ENCODE measurements at places on chromosomes 3 and 15.

GRCh38 chr15:39154227-39154638 lies 426.6 kb upstream of the THBS1 start:
- no peak for DNase-seq

DNA sequence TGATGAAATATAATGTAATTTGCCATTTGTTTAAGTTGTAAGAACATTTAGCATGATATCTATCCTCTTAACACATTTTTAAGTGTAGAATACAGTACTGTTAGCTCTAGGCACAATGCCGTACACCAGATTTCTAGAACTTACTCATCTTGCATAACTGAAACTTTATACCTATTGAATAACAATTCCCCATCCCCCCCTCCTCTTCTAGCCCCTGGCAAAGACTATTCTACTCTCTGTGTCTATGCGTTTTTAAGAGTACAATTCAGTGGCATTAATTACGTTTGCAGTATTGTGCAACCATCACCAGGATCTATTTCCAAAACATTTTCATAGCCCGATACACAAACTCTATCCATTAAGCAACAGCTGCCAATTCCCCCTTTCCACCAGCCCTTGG lies 261.7 kb downstream of the PLOD2 start:
- no peak for DNase-seq

- no peak for DNase-seq
Measured at GRCh38 chr15:71259866-71260265, 144.6 kb downstream of the THSD4 start.

GRCh38 chr3:41208507-41209220 lies 9.4 kb downstream of the CTNNB1 start:
- DNase-seq, result no peak

GRCh38 chr3:10518506-10519150 lies 13.2 kb upstream of the ATP2B2 start:
- DNase-seq, result no peak

- no peak for DNase-seq
Measured at GRCh38 chr3:72033666-72034428, 248.9 kb upstream of the PROK2 start.

GRCh38 chr3:62638316-62638715 lies 236.9 kb downstream of the CADPS start:
- no peak for DNase-seq

GRCh38 chr3:3538451-3538850 lies 260.8 kb upstream of the LRRN1 start:
- no peak for DNase-seq

DNA sequence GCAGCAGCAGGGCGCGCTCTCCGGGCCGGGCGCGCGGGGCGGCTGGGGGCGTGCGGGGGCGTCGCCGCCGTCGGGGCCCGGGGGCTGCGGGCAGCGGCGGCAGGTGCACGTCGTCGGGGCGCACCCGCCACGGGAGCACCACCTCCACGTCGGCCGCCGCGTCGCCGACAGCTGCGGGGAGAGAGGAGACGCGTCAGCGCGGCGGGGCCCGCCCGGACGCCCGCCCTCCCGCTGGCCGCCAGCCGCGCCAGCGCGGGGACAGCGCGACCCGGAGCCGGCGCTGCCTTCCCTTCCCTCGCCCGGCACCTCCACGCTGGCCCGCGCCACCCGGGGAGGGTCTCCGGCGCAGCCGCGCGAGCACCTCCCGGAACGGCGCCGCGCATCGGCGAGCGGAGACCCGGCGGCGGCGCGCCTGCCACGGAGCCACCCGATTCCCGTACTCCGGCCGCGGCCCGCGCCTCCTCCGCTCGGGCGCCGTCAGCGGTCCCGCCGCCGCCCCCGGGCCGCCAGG lies 481 bp downstream of the ADAMTS17 start:
- DNase-seq, result no peak

- no peak for DNase-seq
Measured at GRCh38 chr3:70464876-70465275, 152.4 kb upstream of the MDFIC2 start.

GRCh38 chr3:148082506-148083280 lies 615.0 kb upstream of the AGTR1 start:
- DNase-seq, result no peak

- no peak for DNase-seq
Measured at GRCh38 chr3:117515309-117515708, 805.7 kb downstream of the TUSC7 start.

DNA sequence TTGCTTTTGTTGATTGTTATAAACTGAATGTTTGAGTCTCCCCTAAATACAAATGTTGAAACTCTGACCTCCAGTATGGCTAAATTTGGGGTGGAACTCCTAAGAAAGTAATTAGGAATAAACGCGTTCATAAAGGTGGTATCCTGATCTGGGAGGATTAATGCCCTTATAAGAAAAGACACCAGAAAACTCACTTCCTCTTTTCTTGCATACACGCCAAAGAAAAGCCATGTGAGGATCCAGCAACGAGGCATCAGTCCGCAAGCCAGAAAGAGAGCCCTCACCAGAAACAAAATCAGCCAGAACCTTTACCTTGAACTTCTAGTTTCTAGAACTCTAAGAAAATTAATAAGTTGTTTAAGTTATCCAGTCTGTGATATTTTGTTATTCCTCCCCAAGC lies 37.4 kb upstream of the AZI2 start:
- DNase-seq, result peak; percentile 11

GRCh38 chr15:83207009-83207659 lies 489 bp downstream of the HDGFL3 start:
- DNase-seq, result no peak

GRCh38 chr3:60829058-60829457 lies 422.2 kb downstream of the FHIT start:
- DNase-seq, result no peak

DNA sequence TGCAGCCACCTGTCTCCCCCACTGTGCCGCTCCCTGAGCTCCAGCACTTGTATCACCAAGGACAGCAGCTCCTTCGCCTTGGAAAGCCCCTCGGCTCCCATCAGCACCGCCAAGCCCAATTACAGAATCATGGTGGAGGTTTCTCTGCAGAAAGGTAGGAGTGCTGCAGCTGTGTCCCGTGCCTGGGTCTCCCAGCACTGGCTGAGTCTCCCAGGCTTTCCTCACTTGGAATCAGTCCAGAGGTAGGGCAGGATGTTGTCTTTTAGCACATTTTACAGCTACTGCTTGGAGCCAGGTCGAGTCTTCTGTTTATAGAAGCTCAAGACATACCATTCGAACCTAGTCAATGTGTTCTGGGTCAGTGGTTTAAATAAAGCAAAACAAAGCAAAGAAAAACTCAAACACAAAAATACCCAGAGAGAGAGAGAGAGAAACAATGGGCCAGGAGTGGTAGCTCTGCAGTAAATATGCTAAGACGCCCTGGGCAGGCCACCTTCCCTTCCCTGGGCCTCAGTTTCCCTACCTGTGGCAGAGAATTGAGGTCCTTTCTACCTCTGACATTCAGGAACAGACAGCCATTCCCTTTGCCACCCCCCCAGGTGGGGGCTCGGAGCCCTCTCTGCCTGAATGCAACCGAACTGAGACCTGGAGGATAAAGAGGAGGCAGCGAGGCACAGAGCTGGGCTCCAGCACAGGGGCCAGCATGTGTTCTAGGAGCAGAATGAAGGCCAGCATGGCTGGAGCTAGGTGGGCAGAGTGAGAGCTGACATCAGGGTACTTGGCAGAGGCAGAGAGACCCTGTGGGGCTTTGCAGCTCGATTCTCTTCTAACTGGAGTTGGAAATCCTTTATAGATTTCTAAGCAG lies 44.1 kb downstream of the STARD5 start:
- no peak for DNase-seq

- DNase-seq, result no peak
Measured at GRCh38 chr3:176959867-176960266, 237.4 kb downstream of the TBL1XR1 start.

DNA sequence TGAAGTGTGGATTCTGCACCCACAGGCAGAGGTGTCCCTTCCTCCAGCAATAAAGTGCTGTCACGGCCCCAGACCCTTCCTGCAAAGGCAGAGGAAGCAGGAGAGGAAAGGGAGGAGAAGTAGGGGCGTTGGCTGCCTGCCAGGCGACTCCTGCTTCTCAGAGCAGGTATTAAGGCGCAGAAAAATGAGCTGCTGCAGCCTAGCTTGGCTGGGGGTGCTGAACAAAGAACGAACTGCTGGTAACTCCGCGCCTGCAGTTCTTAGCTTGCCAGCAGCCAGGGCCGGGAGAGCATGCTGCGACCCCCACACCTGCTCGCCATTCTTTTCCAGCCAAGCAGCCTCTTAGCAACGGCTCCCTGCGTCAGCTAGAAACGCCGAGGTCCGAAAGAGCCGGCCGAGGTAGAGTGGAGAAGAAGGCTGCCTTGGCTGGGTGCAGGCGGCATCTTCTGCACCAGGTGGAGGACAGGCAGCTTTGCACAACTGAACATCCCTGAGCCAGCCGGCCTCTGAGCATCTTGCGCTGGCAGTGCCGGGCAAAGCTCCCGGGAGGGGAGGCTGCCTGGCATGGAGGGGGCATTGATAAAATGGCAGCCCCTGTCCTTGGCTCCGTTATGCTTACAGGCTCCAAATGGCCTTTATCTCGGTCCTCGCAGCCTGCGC lies 296.0 kb downstream of the MEX3B start:
- DNase-seq, result peak; percentile 38

- no peak for DNase-seq
Measured at GRCh38 chr3:8343058-8343457, 158.6 kb upstream of the LMCD1 start.

GRCh38 chr3:64473466-64473865 lies 214.3 kb downstream of the ADAMTS9 start:
- DNase-seq, result peak; percentile 62

- DNase-seq, result no peak
Measured at GRCh38 chr15:92600856-92601255, 54.7 kb downstream of the FAM174B start.

DNA sequence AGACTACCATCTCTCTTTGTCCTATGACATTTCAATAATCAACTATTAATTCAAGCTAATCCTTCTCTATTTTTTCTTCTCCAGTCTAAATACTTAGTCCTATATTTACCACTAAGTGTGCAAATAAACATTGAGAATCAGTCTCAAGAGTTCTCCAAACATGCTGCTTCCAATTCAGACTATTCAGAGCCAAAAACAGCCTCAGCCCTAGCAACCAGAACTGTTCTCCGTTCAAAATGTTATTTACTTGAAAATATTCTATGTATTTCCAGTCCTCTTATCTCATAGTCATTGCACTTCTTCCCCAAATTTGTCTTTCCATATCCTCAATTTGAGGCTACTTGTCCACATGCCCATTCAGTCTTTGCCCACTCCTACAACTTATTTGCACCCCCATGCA lies 805.5 kb downstream of the IGSF11 start:
- no peak for DNase-seq

- no peak for DNase-seq
Measured at GRCh38 chr3:131036986-131037385, 10.3 kb downstream of the NEK11 start.

- no peak for DNase-seq
Measured at GRCh38 chr3:30113906-30114305, 492.5 kb upstream of the TGFBR2 start.

- DNase-seq, result no peak
Measured at GRCh38 chr15:55816017-55816416, 73.1 kb upstream of the PRTG start.

DNA sequence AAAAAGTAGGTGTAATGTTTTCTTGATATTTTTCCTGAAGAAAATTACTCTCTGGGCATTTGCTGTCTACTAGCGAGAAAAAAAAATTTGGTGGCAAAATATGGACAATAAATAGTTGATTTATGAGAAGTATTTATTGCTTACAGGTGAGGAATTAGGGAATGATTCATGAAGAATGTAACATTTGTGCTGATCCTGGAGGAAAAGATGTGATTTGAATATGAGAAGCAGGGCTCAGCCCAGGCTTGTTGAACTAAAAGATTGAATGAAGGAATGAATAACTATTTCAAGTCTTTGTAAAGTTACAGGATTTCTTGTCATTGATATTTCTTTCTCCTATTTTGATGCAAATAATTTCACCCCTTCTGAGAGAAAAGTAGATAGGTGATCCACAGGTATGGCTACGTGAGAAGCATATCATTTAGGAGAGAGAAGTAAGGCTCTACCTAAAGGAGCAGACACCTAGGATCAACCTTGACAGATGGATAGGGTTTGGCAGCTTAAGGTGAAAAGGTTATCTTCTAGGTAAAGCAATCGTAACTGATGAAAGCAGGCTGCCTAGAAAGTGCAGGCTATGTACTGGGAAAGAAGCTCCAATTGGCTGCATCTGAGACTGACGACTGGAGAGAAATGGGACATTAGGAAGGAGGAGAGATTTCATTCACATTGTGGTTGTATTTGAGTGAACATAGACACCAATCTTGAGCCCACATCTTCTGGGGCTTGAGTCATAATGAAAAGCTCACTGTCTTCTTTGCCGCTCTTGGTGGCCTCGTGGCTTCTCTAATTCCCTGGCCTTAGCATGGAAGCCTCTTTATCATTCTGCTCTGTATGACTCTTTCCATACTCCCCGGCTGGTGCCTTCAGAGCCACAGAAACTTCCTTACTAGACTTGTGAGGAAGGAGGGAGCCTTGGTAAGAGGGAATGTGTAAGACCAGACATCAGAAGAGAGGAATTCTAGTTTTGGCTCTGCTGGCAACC lies 106.5 kb downstream of the P3H2 start:
- no peak for DNase-seq

DNA sequence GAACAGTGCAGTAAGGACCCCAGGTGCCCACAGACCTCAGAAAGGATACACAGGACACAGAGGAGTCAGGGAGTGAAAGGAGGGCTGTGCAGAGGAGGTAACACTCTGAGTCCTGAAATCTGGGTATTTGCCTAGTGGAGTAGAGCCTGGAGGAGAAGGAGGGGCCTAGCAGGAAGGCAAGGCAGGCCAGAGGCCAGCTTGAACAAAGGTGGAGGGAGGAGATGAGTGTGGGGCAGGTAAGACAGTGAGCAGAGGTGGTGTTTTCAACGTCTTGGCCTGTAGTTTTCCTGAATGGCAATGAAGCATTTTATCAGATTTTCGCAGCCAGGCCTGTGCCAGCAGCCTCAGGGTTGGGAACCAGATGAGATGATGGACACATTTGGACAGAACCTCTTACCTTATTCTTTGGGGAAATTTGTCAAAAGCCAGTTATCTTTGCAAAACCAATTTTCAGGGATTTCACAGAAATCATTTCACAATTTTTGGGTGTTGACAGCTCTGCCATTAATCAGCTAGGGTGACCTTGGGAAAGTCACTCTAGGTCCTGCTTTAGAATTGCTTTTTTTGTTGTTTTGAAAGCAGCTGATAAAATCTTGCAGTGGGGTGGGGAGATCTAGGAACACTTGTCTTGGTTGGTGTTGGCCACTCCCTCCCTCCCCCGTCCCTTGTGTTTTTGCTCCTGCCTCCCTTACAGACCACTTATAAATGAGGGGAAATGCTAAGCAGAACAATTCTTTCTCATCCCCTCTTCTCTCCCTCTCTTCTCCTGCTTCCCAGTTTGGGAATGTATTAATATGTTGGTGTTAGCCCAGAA lies 38.4 kb downstream of the SPSB4 start:
- DNase-seq, result no peak

GRCh38 chr3:43405888-43406642 lies 119.7 kb downstream of the SNRK start:
- no peak for DNase-seq

- DNase-seq, result no peak
Measured at GRCh38 chr15:85458764-85459163, 78.4 kb downstream of the AKAP13 start.

- no peak for DNase-seq
Measured at GRCh38 chr15:77819851-77820728, 187.4 kb upstream of the LINGO1 start.

All from Kasumi-1 (cell line).